NCI-H774 (cell line): ENCODE measurements at places on chromosomes 4 and X.

GRCh38 chr4:16715482-16715881, 183.0 kb downstream of the LDB2 start:
- no peak for DNase-seq

DNA sequence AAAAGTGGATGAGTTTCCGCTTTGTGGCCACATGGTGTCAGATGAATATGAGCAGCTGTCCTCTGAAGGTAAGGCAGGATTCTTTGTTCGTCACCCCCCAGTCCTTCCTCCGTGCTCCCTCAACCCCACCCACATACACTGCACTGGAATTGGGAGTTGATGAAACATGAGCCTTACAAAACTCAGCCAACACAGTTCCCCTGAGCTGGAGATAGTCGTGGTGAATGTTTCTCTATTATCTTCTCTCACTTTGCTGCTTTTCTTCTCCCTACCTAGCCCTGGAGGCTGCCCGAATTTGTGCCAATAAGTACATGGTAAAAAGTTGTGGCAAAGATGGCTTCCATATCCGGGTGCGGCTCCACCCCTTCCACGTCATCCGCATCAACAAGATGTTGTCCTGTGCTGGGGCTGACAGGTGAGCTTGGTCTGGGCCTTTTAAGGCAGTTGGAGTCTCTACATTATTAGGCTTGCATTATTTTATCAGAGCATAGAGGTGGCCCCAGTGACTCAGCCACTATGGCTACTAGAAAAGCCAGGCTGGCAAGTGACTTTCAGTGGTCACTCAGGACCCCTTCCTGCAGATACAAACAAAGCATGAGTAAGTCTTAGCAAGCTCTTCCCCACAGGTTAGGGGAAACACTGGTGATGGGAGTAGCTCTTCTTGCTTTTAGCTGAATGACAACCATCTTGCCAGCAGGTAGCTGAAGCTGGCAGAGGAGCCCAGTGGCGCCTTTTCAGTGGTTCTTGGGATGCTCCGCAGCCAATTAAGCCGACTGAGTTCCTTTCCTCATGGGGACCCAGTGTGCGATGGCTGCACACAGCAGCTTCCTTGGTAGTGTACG, 1.6 kb downstream of the RPL10 start:
- no peak for DNase-seq

- no peak for DNase-seq
Observed at GRCh38 chr4:141599853-141600252, 36.5 kb upstream of the IL15 start.

DNA sequence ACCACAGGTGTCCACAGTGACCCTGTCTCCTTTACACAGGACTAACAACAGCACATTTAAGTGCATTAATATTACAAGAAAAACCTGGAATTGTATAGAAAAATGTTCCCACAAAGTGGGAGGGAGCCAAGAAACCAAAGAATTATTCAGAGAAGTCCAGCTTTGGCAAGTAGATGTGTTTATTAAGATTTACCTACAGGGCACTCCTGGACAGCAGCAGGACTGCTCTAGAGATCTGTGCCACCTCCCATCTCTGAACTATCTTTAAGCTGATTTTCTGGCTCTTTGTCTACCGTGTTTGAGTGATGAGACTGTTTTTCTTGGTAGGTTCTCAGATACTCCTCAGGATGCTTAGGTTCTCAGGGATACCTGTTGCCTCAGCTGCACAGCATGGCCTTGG, 38.3 kb upstream of the HPSE start:
- DNase-seq, result no peak

DNA sequence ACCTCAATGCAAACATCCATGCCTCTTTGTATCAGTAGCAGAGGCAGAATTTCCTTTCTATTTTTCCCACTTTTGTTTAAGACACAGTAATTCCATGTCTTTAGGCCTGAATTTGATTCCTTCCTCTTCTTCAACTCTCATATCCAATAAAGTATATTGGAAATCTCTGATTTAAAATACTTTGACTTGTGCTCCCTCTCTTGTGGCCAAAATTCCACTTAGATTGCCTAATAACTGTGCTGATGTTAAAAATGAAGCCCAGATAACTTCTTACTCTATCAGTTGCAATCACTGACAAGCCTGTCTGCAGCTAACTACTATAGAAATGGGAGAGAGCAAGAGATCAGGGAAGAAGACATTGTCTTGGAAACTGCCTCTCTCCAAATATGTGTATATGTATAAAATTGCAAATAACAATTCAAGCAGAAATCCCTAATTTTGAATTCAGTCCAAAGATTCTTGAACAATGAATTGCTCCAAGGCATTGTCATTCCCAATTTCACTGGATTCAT, 163.5 kb upstream of the SPIN4 start:
- no peak for DNase-seq

DNA sequence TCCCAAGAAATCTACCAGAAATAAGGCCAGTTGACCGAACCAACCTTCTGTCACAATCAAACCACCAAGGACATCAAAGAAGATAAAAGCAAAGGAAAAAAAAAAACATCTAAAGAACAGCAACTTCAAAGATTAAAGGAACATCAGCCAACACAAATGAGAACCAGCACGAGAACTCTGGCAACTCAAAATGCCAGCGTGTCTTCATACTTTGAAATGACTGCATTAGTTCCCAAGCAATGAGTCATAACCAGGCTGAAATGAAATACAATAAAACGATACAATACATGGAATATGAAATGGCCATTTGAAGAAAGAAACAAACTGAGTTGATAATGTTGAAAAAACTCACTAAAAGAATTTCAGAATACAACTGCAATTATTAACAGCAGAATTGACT, 611.6 kb upstream of the GRIA3 start:
- DNase-seq, result no peak

DNA sequence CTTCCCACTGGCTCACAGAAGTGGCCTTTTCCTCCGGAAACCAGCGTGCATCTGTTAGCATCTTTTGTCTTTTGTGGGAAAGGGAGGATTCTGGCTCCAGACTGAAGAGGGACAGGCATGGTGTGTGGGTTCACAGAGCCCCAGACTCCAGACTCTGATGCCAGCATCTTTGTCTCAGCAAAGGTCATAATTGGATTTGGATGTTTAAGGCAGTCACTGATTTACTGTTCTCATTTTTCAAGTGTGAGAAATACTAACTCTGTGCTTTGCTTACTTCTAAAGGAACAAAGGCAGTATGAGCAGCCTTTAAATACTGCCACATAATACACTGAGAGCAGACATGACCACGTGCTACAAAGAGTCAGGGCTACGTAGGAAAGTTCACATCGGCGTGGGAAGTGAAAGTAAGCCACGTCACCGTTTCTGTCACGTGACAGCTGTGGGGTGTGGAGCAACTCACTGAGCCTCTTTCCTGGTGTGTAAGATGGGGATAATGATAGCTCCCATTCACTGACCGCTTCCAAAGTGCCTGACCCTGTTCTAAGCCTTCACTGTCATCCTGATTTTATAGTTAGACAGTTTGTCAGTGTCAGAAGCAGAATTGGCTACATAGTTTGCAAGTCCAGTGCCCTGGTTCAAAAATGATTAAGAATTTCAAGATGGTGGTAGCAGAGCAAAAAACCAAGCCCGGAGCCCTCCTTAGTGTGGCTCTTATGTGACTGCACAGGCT, 24.8 kb upstream of the TMSB4X start:
- DNase-seq, result peak; percentile 1

DNA sequence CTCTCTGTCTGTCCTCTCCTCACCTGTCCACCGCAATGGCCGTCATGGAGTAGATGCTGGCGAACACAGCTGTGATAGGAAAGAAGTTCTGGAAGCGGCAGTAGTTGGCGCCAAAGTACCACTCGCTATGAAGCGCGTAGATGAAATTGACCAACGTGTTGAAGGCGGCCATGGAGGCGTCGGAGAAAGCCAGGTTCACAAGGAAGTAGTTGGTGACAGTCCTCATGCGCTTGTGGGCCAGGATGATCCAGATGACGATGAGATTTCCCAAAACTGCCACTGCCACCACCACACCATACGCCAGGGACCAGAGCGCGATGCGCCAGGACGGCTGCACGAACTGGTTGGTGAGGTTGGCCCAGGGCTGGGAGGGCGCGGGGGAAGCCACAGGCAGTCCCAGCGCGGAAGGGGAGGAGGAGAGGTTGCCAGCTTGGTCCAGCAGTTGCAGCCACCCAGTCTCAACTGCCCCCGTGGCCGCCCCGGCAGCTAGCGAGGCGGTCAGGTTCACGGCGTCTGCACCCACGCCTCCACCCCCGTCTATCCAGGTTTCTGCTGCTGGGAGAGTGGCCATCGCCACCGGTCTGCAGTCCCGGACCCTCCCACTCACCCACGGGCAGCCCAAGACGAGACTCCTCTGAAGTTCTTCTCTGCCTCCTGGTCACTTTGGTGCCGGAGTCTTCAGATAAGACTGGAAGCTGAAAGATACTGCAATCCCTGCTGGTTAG, 518 bp downstream of the TACR3 start:
- DNase-seq, result no peak

- no peak for DNase-seq
Observed at GRCh38 chr4:31059753-31060522, 339.8 kb downstream of the PCDH7 start.

DNA sequence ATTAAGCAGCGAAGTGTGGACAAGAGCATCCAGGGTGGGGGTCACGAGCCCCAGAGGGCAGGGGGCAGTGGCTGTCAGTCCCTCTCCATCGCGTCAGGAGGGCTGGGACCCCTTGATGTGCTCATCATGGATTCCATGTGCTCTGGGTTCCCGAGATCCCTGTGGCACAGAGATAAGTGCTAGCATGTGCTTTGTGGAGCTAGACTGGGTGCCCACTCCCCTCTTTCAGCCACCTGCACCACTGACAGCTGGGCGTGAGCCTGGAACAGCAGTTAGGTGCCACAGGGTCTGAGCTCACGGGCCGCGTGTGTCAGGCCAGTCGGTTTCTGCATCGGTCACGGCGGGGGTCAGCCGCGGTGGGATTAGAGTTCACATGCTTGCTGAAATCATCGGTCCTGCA, 24.3 kb downstream of the CPZ start:
- DNase-seq, result no peak

GRCh38 chr4:159500861-159501260, 398.0 kb downstream of the RAPGEF2 start:
- DNase-seq, result no peak

GRCh38 chr4:65651031-65651430, 19.3 kb downstream of the EPHA5 start:
- DNase-seq, result no peak

DNA sequence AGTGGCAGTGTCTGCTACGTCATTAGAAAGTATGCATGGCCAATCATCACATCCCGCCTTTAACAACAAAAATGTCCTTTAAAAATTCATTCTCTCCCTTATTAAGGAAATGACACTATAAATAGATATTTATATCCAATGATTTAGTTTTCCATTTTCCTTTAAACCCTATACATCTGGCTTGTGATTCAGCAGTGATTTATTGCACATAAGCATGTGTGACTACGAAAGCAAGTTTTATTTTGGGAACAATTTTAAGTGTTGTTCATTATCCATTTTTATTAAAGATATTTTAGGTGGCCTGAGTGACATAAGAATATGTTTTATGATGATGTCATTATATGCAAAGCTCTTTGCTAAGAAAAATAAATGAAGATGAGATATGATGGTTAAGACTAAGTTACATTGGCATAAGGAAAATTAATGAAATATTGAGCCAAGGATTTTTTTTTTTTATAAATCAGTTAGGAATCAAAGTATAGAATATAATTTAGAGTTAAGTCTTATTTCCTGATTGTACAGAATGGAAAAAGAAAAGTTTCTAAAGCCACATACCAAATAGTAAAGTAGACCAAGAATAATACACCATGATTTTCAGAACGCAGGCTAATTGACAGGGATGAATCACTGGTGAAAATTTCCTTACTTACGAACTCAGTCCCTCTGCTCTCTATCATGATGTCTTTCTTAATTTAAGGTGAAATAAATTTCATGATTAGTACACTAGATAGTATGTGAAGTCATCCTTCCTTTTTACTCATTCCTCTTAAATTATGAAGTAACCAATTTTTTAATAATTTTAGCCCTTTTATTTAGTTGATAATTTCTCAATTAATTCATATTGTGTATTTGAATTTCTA, 822.4 kb downstream of the FAT4 start:
- DNase-seq, result no peak

DNA sequence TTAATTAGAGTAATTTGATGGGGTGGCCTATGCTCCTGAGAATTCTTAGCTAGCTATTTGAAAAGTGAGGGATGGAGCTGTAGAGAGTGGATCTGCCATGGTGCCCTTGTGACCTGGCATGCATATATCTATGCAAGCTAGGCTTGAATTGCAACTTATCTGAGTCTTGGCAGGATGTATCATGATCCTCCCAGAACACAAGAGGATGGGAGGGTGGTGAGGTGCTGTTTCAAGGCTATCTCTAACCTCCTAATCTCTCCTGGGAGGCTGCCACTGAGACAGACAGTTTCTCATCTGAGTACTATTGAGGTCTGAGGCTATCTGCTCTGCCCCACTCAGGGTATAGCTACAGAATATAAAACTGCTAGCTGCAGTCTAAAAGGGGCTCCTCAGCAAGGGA, 56.6 kb downstream of the BRCC3 start:
- no peak for DNase-seq

GRCh38 chrX:437661-438390, 51.1 kb upstream of the PPP2R3B start:
- no peak for DNase-seq

DNA sequence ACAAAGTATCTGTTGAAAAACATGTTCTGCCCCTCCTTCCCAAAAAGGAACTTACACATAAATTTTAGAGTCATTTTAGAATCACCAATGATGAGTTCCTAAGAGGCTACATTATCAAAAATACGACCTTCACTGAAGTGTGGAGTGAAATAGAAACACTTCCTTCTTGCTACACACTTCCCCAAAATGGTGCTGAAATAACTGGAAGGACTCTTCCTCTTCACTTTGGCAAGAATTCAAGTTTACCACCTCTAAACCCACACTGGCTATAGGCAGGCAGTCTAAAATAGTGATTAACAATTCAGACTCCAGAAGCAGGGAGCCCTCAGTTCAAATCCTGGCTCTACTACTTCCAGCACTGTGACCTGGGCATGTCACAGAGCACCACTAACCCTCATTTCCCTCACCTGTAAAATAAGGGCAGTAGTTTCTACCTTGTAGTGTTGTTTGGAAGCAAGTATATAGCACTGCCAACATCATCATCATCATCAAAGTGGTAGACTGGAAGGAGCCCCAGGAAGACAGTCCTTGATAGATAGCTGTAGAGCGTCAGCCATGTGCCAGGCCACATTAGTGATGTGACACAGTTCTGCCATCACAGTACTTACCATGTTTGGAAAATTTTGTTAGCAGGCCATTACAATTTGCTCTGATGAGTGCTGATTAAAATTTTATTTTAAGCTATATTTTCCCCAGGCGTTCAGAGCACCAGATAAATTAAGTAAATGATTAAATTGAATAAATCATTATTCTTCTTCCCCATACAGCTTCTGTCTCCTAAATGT, 103.3 kb downstream of the PARM1 start:
- no peak for DNase-seq

DNA sequence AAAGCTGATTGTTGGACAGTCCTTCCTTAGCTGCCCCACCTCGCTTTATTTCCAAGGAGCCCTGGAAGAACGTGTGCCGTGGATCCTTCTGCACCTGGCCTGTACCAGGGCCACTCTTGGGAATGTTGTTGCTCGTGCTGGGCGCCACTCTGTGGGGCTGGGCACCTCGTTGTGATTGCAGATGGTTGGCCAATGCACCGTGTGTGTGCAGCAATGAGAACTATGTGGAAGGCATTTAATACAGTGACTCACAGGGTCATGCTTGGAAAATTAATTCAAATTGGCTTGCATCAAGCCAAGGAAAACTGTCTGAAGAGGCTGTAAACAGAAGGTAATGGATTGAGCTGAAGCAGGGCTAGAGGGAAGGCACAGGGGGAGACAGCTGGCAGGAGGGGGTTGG, 37.0 kb upstream of the CD99L2 start:
- DNase-seq, result no peak

- no peak for DNase-seq
Observed at GRCh38 chrX:19566359-19567222, 51.3 kb upstream of the MAP3K15 start.

- no peak for DNase-seq
Observed at GRCh38 chr4:28211676-28212470, 1351.2 kb downstream of the STIM2 start.
